ENCODE measurements at places on chromosomes 12 and 14.

GRCh38 chr12:54033106-54033979, 493 bp downstream of the HOXC5 start:
- peak; percentile 50 for DNase-seq

GRCh38 chr14:70811578-70811977, 2.3 kb upstream of the MAP3K9 start:
- DNase-seq = no peak

DNA sequence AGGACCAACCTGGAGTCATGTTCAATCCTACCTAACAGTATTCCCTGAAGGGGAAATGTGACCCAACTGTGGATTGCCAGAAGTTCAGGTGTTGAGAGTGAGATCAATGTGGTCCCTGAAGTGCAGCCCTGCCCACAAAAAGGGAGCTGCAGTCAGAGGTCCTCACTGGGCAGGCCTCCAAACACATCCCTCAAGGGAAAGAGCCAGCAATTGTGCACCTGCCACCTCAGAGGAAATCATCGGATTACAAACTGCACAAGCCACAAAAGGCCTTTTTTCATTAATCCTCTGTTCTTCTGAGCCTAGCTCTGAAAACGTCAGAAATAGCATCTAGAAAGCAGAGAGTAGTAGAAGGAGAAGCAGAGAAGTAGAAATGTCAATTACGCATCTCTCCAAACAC, 10.8 kb upstream of the MDM1 start:
- no peak for DNase-seq

GRCh38 chr12:25585021-25585523, 32.0 kb upstream of the LMNTD1 start:
- DNase-seq = peak; percentile 92

DNA sequence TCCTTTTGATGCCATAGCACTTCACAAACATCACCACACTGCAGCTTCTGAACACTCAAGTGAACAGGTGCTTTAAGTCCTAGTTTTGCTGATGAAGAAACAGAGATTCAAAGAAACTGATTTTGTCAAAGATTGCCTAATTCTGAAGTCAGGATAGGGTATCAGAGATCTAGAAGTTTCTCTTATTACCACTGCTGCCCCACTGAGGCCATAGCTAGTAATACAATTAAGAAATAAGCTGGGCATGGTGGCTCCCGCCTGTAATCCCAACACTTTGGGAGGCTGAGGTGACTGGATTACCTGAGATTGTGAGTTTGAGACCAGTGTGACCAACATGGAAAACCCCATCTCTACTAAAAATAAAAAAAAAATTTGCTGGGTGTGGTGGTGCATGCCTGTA, 458.3 kb upstream of the SEL1L start:
- peak; percentile 5 for DNase-seq

DNA sequence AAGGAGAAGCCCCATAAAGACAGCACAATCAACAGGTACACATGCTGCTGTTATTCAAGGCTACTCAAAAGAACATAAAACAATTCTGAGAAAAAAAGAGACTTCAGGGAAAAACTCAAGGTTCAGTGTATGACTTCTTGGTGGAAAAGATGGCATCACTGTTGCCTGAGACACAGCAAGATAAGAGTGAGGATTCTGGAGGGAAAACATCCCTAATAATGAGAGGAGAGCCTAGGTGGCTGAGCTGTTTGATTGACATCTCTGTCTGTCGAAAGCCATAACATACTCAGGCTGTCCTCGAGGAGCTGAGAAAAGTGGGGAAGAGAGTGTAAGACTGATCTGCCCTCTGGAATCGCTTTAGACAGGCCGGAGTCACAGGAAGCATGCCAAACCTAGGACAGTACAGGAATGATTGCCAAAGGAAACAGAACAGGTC, 193.4 kb upstream of the AMIGO2 start:
- no peak for DNase-seq

- no peak for DNase-seq
Observed at GRCh38 chr14:88255798-88256197, 67.3 kb downstream of the KCNK10 start.

- DNase-seq = no peak
Observed at GRCh38 chr12:123675436-123675835, 4.5 kb downstream of the TCTN2 start.

DNA sequence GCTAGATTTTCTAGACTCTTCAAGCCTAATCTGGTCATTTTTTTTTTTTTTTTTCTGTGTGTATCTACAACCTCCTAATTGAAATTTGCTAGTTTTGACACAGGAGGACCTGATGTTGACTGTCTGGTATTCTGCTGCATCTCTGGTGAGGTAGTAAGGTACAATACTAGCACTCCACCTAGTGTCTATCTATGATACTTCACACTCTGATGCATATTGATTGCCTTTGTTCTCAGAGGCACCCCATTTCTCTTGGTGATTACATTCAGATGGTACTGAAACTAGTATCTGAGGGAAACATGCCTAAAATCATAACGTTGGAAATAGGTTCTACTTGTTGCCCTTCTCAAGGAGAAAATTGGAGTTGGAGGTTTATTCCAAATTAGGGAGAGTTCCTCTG, 930.5 kb upstream of the NOVA1 start:
- peak; percentile 19 for DNase-seq

GRCh38 chr12:131673888-131674257, 37.0 kb upstream of the SFSWAP start:
- peak; percentile 44 for DNase-seq

DNA sequence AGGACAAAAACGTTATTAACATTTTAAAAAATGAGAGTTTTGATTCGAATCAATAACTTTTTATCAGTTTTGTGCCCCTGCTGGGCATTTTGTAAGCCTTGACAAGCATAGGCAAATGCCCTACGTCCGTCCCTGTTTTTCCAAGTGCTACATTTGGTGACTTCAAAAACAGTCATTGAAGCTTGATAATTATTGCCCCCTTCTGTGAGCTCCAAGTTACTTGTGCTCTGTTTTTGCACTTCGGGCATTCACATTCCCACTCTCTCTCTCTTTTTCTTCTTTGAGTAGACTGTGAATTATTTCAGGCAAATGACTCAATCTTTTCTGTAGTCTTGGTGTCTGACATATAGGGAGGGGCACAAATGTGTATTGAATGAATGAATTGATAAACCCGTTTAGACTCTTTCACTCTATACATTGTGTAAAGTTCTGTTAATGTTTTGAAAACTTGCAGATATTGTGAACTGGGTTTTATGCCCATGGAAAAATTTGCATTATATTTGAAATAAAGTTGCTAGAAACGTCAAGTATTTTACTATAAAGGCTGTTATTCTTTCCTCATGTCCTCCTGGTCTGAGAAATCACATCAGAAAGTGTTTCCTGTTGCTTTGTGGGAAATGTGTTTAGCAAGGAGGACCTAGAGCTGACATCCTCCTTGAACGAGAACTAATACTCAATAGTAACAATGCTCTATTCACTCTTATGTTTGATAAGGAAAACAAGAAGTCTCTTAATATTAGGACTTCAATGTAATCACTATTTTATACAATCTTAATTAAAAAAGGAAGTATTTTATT, 1.4 kb downstream of the APAF1 start:
- DNase-seq = peak; percentile 54

GRCh38 chr14:72781561-72782508, 112.1 kb downstream of the DPF3 start:
- DNase-seq = peak; percentile 84

GRCh38 chr14:72590577-72590976, 303.3 kb downstream of the DPF3 start:
- DNase-seq = no peak

DNA sequence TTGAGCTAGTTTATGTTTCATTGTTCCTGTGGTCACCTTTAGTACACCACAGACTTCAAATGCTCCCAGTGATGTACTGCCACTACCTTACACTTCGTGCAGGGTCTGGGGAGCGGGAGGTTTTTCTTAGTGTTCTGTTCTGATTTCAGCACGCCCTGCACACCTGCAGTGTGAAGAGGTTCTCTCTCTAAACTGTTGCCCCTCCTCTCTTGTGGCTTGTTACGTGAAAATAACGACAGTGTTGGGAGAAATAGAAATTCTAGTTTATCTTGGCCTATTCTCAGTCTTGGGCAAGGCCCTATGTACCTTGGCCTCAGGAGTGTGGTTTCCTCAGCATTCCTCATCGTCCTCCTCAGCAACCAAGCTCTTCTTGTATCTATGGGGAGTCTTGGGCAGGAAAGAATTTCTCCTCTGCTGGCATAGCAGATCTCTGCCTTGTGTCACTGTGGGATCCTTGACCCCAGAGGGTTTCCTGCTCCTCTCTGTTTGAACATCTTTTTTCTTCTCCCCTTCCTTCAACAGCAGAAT, 48.6 kb downstream of the EIF2S3B start:
- DNase-seq = no peak

DNA sequence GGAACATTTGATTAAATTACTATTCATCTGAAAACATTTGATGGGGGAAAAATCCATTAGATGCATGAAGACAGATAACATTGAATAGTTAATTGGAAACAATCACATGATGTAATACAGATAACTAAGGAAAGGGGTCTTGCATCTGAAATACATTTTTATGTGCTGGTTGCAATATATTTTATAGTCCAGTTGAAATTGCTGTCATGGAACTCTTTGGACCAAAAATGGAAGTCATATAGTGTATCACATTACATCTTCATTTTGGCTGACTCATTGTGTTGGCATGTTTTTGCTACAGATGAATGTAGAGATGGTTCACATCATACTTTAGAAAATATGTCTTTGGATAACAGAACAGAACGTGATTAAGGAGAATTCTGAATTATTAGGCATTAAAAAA, 43.0 kb upstream of the GNPNAT1 start:
- DNase-seq = peak; percentile 94

GRCh38 chr14:82445810-82446570, 912.3 kb upstream of the SEL1L start:
- no peak for DNase-seq

DNA sequence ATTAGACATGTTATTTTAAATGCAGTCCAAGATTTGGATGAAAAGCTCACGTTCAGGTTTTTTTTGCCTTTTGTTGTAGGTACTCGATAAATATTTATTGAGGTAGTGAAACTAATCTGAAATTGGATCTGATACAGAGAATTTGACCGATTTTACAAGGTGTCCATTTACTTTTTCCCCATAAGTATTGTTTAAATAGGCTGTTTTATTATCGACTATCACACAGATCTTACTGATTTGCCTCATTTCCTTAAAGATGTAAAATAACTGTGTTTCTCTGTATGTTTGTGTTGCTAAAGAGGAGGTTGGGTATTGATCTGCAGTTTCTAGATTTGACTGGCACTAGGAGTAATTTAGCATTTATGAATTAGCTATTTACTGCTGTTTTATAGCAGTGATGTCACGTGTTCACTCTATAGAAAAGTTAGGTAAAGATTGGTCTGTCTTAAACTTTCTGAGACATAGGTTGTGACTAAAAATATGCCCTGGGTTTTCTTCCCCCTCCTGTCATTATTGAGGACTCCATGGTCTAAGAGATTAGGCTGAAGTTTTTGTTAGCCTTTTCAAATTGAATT, 3.5 kb downstream of the RAP1B start:
- no peak for DNase-seq

- DNase-seq = peak; percentile 28
Observed at GRCh38 chr12:93521225-93522080, 51.0 kb upstream of the SOCS2 start.

GRCh38 chr12:30700216-30700900, 4.7 kb upstream of the IPO8 start:
- no peak for DNase-seq

GRCh38 chr12:109822951-109823411, 10.2 kb downstream of the TRPV4 start:
- DNase-seq = peak; percentile 11

DNA sequence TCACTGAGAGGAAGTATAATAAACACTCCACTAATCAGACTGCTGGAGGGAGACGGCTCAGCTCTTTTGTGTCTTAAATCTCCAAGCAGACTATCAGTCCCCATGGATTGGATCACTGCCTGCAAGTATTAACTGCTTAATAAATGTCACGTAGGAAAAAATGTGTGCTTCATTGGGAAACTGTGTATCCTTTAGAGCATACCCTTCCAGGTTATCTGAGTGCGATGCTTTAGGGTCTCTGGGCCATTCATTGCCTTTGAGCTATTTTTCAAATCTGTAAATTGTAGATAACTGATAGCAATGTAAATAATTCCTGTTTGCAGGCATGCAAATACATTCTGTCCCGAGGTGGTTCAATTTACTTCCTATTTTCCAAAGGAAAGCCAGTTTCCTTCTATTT, 45.0 kb upstream of the VASH1 start:
- DNase-seq = no peak

DNA sequence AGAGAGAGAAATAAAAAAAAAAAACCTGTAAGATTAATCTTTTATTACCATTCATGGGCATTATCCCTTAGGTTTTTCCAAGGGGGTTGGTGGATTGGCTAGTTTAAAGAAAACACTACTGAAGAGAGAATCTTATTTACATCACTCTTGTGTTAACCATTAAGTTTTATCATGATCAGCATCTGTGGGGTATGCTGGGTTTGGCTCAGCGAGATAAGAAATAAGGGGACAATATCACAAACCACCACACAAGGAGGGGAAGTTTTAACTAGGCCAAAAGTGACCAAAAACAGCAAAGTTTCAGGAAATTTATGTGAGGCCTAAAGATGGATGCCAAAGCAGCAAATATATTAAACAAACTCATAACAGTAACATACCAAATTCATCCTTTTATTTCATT, 548.6 kb downstream of the SLC16A7 start:
- DNase-seq = no peak

GRCh38 chr12:132488127-132489077, 1.5 kb upstream of the FBRSL1 start:
- DNase-seq = no peak

DNA sequence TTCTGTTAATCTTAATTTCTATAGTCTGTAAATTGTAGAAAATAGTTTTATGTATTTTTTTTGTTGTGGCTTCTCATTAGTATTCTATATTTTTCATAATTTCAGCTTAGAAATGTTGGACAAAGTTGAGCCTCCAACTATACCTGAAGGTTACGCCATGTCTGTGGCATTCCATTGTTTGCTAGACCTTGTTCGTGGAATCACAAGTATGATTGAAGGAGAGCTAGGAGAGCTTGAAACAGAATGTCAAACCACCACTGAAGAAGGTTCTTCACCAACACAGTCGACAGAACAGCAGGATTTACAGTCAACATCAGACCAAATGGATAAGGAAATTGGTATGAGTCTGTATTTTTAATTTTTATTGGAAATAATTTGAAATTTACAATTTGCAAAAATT, 65.7 kb downstream of the MON2 start:
- no peak for DNase-seq

- DNase-seq = no peak
Observed at GRCh38 chr12:47316609-47317049, 236.9 kb upstream of the AMIGO2 start.

DNA sequence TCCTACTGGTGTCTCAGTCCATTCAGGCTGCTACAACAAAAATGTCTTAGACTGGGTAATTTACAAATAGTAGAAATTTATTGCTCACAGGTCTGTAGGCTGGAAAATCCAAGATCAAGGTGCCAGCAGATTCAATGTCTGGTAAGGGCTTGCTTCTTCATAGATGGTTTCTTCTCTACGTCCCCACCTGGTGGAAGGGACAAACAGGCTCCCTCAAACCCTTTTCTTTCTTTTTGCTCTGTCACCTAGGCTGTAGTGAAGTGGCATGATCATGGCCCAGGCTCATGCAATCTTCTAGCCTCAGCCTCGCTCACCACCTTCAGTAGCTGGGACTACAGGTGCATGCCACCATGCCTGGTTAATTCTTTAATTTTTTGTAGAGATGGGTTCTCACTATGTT, 106.8 kb upstream of the RPH3A start:
- DNase-seq = no peak
